Hippocampal formation (tissue), 2 donors: ENCODE measurements at places on chromosomes 11 and 22.

- no peak for DNase-seq
Observed at GRCh38 chr22:19520566-19521305, 3.5 kb downstream of the CLDN5 start.

DNA sequence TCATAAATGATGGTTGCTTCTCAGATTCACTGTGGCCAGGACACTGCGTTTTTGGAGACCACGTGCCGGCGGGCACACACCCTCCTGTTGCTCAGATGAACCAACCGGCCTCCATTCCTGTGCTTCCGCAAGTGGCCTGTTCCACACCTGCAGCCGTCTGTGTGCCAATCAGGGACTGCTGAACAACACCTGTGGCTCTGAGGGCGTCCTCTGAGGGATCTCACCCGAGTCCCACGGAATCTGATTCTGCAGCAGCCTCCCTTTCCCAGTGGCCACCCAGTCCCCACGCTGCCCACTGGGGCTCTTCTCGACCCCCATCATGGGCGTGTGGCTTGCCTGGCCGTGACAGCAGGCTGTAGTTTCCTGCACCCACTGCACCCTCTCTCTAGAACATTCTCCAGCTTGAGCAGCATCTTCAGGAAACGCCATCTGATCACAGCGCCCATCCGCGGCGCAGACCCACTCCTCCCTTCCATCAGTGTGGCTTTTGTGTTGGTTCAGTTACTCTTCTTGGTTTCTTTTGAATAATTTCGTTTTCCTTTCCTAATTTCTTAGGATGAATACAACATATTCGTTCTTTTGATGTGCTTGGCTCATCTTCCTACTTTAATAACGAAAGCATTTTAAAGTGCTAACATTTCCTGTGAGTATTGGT is 100.3 kb upstream of the SLC22A12 start:
- DNase-seq = no peak

- DNase-seq = no peak
Observed at GRCh38 chr11:575313-575995, 816 bp upstream of the PHRF1 start.

GRCh38 chr11:100956351-100956750 is 173.3 kb downstream of the PGR start:
- DNase-seq = no peak

DNA sequence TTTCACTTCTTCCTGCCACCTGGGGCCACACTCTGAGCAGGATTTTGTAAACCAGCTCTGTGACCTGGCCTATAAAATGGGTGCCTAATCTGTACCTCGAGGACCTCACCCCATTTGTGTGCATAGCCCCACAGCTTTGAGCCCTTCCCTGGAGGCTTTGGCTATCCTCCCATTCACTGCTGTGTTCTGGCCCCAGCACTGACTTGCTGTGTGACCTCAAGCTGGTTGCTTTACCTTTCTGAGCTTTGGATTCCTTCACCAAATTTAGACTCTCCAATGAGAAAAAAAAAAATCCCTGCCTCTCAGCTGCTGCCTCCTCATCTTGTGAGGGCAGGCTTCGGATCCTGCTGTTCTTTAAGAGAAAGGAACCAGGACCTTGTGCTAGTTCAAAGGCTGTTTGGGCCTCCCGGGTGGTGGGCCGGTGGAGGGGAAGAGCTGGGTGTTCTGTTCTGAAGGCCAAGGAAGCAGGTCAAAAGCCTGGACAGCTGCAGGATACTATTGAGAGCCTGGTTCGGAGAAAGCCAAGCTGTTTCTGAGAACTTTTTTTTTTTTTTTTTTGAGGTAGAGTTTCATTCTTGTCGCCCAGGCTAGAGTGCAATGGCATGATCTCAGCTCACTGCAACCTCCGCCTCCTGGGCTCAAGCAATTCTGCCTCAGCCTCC is 1.1 kb upstream of the PYGM start:
- no peak for DNase-seq

GRCh38 chr11:66020618-66021357 is 5.5 kb downstream of the CATSPER1 start:
- no peak for DNase-seq
